Muscle of arm (tissue), 14 donors: ENCODE measurements at places on chromosomes 1 and 21.

DNA sequence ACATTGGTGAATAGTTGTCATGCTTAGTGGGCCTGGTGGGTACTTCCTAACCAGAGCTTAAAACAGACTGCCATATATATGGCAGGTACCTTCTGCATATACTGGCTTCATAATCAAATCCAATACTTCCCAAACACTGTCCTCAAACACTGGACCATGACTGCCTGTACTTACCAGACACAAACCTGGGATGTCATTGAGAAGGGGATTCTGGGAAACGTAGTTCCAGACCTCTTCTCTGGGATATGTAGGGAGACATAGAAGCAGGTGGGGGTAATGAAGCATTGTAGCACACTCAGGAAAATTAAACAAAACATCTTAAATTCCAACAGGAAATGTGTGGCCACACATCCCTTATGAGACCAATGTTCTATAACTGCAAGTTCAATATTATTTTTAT lies 76.5 kb upstream of the ADAMTS5 start:
- no peak for DNase-seq

DNA sequence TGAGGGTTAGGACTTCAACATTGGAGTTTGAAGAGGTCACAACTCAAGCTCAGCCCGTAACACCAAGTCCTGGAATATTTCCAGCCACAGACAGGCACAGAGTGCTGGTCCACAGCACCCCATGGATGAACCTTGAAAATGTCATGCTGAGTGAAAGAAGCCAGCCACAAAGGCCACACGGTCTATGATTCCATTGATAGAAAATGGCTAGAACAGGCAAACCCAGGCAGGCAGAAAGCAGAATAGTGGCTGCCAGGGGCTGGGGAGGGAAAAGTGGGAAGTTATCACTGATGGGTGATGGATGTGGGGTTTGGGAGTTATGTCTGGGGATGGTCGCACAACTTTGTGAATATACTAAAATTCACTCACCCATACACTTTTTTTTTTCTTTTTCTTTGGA lies 21.3 kb downstream of the MX1 start:
- no peak for DNase-seq

- DNase-seq: no peak
Measured at GRCh38 chr1:37137601-37138000, 103.3 kb upstream of the GRIK3 start.

- peak; percentile 35 for DNase-seq
Measured at GRCh38 chr1:61853583-61853982, 111.3 kb downstream of the PATJ start.

DNA sequence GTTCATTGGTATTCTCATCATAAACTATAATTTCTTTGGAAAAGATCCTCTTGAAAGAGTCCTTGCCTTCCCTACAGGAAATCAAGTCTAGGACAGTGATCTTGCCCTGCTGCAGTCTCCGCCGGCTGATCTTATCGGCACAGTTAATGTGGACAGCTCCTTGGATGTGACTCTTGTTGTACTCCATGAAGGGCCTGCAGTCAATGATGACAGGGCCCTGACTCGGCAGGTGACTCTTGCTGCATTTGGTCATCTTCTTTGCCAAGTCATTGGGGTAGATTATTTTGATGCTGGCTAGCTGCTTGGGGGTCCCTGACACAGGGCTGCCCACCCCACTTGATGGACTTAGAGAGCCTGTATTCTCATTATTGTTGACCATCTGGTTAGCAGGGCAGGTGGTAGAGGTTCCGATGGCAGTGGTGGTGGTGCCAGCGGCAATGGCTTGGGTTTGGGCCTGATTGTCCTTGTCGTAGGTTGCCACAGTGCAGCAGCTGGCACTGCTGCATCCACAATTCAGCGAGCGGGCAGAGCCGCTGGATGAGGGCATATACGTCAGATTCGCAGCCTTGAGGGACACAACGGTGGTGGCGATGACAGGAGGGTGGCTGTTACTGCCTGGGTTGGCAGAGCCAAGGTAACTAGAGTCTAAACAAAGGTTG lies 2.7 kb downstream of the DUSP10 start:
- DNase-seq: no peak

- peak; percentile 57 for DNase-seq
Measured at GRCh38 chr1:169853341-169853740, 40.4 kb downstream of the SCYL3 start.

DNA sequence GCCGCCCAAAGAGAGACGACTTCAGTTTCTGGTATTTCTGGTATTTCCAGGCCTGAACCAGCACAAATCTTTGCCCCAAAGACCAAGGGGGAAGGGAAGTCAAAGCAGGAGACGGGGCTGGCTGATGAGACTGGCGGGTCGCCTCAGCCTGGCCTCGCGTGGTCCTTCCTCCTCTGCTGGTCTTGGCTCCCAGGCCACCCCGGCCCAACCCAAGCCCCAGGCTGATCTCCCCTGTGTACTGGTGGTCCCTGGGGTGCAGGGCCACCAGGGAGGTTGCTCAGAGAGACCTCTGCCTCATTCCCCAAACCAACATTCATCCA lies 19.9 kb downstream of the WNT4 start:
- DNase-seq: no peak

GRCh38 chr1:112320058-112320457 lies 76.0 kb upstream of the CTTNBP2NL start:
- DNase-seq: no peak

GRCh38 chr1:179815641-179816040 lies 62.0 kb downstream of the TOR1AIP2 start:
- no peak for DNase-seq

DNA sequence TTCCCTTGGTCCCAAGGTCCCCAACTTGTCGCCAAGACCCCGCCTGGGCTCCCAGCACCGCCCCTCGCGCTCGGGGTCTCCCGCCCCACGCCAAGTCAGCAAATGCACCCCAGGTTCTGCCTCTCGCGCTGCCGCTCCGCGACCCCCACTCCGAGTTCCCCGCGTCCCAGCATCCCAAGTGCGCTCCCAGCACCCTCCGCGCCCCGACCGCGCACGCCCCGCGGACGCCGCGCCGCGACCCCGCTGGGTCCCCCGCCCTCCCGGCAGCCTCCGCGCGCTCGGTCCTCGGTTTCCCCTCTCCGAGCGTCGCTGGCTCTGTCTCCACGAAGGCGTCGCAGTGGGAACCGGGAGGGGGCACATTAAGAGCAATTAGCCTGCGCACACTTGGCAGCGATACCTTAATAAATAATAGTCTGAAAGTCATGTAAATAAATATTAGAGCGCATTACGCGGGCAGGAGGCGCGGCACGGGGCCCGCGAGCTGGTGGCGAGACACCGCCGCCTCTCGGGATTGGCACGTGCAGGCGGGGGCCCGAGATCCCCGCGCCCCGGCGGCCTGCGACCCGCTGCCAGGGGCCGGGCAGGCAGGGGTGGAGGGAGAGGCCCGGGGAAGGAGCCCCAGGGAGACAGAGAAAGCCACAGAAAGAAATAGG lies 75.9 kb downstream of the VWA5B1 start:
- no peak for DNase-seq

DNA sequence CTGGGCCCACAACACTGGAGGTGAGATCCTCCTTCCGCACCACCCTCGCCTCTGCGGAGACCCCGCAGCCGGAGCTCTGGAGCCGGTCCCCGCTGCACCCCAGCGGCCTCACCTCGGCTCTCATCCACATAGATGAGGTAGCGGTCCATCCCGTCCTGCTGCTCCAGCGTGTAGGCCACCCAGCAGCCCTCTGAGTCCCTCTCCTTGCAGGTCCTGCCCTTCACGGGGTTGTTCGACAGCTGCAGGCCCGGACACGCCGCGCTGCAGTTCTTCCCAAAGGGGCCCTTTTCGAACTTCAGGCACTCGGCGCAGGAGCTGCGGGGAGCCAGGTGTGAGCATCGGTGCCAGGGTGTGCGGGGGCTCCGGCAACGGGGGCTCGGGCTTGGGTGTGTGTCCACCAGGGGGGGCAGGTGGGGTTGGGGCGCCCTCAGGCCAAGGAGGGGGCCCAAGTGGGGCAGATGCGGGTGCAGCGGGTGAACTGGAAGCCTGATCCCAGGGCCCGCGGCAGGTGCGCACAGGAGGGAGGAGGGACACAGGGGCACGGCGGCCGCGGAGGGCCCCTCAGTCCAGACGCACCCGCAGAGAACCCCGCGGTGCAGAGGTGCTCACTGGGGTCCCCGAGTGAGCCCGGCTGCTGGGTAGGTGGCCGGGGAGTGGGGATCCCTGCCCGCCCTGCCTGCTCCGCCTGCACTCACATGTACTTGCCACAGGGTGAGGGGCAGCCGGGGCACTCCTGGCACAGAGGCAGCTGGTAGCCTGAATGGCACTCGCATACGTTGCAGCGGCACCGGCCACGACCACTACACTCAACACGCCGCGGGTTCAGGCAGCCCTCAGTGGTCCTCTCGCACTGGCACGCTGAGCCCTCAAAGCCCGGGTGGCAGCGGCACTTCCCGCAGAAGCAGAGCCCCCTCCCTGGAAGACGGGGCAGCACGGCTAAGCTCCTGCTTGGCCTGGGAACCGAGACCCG lies 15.4 kb upstream of the PTTG1IP start:
- DNase-seq: no peak

DNA sequence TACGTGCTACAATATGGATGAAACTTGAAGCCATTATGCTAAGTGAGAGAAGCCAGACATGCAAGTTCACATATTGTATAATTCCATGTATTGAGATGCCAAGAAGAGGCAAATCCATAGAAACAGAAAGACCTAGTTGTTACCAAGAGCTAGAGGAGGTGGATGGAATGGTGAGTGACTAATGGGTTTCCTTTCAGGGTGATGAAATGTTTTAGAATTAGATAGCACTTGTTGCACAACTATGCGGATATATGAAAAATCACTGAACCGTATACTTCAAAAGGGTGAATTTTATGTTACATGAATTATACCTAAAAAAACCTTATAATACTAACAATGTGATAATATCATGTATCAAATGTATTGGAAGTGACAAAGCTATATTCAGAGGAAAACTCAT lies 18.1 kb downstream of the EPHA10 start:
- DNase-seq: no peak

GRCh38 chr1:172781513-172782140 lies 122.7 kb downstream of the FASLG start:
- no peak for DNase-seq

- no peak for DNase-seq
Measured at GRCh38 chr21:26087223-26087918, 83.2 kb downstream of the APP start.

DNA sequence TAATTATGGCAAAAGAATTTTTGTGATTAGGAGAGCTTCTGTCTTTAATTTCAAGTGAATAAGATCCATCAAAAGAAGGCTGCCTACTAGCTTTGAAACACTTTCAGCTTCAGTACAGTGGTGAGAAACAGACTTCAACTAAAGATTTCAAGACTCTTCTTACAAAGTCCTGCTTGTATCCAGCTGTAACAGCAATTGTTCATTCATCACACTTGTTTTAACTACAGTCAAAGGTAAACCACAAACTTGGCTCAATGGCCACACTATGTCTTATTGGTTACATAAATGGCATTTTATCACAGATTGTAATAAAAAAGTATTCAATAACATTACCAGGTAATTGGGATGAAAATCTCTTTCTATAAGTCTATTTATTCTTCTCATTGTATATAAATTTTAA lies 59.2 kb downstream of the WARS2 start:
- no peak for DNase-seq

DNA sequence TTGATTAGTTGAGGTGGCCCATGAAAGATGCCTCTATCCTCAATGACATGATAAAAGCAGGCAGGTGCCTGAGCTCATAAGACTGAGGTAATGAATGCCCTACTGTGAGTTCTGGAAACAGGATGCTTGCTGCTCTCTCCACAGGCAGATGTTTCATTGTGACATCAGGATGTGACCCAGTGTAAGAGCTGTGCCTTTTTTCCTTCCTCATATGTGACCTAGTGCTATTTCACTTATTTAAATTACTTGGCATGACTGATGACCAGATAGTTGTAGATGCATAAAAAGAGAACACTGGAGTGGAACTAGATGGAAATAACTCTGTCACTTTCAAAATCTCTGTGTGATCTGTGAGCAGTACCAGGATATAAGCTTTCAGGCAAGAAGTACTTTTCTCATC lies 31.9 kb downstream of the KIF14 start:
- DNase-seq: peak; percentile 7

DNA sequence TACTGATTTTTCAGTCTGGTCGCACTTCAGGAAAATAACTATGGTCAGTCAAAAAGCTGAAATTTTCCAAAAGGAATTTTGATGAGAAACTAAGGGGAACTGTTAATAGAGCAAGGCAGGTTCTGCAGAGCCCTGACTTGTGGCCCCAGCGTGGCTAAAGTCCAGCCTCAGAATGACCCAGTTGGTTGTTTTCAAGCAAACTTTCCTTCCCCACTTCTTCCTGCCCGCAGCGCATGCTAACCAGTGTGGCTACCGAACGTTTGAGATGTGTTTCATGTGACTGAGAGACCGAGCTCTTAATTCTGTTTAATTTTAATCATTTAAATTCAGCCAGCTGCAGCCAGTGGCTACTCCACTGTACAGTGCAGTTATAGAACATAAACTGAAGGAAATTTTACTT lies 6.2 kb upstream of the IL10RB start:
- DNase-seq: no peak

- no peak for DNase-seq
Measured at GRCh38 chr21:41250519-41250918, 66.1 kb upstream of the FAM3B start.

GRCh38 chr1:36737038-36737555 lies 254.4 kb upstream of the CSF3R start:
- DNase-seq: no peak

DNA sequence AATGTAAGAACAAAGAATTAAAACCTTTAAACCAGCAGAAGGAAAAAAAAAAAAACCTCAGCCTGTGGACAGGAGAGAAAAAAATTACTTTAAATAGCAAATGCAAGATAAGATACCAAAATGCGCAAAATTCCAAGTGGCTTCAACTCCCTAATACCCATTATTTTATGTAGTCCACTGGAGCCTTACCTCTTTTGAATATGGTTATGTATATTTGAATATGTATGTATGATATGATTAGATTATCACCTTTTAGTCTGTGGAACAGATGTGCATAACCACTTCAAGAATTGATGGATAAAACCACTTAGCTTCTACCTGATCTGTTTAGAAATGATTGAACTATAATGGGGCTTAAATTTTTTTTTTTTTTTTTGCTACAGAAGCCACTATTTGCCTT lies 52.4 kb upstream of the C1orf115 start:
- no peak for DNase-seq

- peak; percentile 83 for DNase-seq
Measured at GRCh38 chr1:87331365-87332241, 2.9 kb downstream of the LMO4 start.

DNA sequence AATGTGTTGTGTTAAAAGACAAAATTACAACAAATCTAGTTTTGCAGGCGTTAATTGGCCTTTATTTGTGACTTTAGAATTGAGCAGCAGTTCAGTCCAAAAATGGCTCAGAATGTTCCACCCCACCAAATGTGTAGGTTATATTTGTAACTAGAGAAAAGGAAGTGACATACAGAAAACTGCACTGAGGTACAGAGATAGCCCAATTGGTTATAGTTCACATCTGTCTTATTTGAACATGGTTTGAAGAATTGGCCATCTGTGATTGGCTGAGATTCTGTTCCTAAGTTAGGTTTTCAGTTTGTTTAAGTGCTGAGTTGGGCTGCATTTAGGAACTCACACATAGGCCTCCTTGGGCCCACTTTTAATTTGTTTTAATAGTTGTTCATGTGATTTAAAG lies 12.0 kb upstream of the FMO2 start:
- no peak for DNase-seq
